ENCODE measurements at places on chromosomes 7 and 10.
A peak's percentile ranks its signal among the peaks of the same experiment; 100 is the strongest.

- DNase-seq: no peak
These were observed 233.2 kb upstream of the PPP2R2D start for GRCh38 chr10:131667561-131667960.

DNA sequence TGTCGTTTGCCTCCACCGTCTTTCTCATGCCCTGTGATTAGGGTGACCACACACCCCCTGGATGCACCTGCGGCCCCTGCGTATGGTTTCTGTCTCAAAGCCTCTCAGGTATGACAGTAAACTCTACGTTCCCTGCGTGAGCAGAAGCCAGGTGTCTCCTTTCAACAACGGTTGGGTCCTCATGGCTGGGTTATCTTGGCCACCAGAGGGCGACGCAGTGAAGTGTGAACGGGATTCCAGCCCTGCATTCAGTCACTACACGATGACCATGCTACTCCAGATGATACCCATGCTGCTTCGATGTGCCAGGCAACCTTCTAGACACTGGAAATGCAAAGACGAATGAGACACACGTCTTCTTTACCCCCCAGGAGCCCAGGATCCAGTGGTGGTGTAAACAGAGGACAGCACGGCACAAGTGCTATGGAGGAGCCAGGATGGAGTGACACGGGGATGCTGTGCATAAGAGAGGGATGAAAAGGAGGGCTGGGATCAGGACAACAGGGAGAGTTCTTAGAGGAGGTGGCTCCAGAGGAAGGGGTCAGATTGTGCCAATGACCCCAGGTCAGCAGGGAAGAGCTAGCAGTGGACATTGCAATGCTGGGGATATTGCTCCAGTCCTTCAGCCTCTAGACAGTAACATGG lies 228.1 kb upstream of the PFKP start:
- DNase-seq: peak; percentile 7

DNA sequence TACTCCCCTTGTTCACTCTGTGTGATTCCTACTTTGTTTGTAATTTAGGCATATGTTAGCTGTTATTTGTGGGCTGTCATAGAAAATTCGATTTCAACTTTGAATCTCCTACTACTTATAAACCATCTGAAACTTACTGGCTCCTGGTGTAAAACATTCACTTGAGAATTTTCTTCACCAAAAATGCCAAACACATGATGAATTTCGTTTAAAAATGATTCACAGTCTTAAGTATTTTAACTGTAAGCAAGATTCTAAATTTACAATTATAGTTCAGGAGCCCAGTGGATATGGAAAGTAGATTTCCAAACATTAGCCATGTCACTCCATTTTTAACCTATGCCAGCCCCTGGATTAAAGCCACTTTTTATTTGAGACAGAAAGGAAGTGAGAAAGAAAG lies 3.1 kb downstream of the CPED1 start:
- peak; percentile 13 for DNase-seq

GRCh38 chr7:53191191-53191695 lies 155.8 kb downstream of the POM121L12 start:
- DNase-seq: peak; percentile 3

GRCh38 chr10:93274419-93274818 lies 200.7 kb downstream of the CYP26A1 start:
- DNase-seq: no peak

DNA sequence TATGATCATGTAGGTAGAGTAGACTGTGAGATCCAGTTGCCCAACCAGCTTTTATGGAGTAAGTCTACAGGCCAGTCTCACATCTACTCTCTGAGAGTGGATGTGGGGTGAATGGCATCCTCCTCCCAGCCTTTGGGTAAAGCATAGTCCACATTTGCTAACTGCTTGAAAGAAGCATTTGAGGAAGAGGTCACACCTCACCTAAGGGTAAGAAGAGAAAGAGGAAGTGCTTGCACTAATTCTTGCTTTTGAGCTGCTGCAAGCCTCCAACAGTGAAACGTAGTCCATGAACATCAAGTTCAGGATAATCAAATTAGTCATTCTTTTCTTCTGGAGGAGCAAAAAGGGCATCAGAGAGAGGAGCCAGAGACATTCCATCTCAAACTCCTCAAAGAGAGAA lies 93.9 kb upstream of the AGR3 start:
- DNase-seq: no peak
